ENCODE measurements at places on chromosomes 11 and 22.
A peak's percentile ranks its signal among the peaks of the same experiment; 100 is the strongest.

DNA sequence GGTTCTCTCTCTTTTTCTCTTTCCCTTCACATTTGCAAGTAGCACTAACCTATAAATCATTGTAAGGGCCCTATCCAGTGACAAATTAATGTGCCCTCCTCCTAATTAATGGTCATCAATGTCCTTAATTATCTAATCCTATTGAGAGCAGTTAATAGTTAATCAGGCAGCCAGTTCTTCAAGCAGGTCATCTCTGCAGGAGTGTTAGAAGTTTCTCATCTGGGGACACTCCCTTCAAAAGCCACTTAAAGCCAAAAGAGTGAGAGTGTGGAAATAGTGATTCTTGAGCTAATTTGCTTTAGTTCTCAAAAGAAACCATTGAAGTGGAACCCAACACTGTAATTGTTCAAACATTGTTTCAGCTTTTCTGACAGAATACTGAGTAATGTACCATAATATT, 141.6 kb downstream of the ELP4 start:
- DNase-seq: no peak

- no peak for DNase-seq
Measured at GRCh38 chr11:86800960-86801272, 574 bp downstream of the PRSS23 start.

DNA sequence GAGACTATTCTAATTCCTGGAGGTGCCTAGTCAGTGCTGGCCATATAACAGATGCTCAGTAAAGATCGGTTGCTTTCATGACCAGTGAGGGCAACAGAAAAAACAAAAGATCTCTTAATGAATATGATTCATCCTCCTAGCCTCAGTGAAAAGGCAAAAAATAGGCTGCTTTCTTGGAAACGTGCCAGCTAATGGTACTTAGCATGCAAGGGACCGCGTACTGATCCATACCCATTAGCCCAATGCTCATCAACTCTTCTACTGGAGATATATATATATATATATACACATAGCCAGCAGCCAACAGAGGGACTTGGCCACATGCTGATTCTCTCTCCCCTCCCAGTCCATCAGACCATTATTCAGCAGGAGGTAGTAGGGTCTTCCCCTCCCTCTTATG, 320.4 kb downstream of the KIRREL3 start:
- no peak for DNase-seq

- DNase-seq: no peak
Measured at GRCh38 chr11:65071907-65072630, 11.8 kb downstream of the CDCA5 start.

- no peak for DNase-seq
Measured at GRCh38 chr11:44334356-44335004, 24.5 kb upstream of the ALX4 start.

GRCh38 chr22:43388420-43388851, 23.4 kb upstream of the MPPED1 start:
- peak; percentile 93 for DNase-seq

- no peak for DNase-seq
Measured at GRCh38 chr11:1529774-1530173, 42.3 kb downstream of the DUSP8 start.

- no peak for DNase-seq
Measured at GRCh38 chr11:1742371-1742770, 8.0 kb downstream of the IFITM10 start.

GRCh38 chr11:126637795-126638175, 282.3 kb downstream of the ST3GAL4 start:
- DNase-seq: no peak

DNA sequence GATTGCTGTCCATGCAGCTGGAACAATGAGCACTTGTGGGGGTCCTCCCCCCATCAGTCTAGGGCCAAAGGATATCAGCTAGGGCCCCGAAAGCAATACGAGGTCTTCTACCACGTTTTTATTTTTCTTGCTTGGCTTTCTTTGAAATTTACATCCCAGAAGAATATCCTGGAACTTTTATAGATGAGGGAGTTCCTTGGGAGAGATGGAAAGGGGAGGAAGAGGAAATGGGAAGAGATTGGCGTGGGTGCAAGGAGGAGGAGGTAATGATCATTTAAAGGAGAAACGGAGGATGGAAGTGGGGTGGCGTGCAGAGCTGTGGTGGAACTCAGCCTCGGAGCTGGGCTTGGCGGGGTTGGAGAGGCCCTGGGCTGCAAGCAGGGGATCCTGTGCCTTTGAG, 90.3 kb downstream of the SNX19 start:
- DNase-seq: no peak

DNA sequence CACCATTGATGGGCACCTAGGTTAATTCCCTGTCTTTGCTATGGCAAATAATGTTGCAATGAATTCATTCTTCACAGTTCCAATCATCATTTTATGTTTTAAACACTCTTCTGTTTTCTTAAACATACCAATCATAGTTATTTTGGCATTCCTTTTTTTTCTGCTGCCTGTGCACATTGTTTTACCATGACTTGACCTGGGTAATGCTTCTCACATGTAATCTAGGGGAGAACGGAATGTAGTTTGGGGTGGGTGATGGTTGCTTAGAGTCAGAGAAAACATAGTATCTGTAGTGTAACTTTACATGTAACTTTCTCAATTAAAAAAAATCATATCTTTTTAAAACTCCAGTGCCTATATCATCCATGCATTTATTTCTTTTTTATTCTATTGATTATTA, 1945.3 kb upstream of the RAG2 start:
- no peak for DNase-seq

DNA sequence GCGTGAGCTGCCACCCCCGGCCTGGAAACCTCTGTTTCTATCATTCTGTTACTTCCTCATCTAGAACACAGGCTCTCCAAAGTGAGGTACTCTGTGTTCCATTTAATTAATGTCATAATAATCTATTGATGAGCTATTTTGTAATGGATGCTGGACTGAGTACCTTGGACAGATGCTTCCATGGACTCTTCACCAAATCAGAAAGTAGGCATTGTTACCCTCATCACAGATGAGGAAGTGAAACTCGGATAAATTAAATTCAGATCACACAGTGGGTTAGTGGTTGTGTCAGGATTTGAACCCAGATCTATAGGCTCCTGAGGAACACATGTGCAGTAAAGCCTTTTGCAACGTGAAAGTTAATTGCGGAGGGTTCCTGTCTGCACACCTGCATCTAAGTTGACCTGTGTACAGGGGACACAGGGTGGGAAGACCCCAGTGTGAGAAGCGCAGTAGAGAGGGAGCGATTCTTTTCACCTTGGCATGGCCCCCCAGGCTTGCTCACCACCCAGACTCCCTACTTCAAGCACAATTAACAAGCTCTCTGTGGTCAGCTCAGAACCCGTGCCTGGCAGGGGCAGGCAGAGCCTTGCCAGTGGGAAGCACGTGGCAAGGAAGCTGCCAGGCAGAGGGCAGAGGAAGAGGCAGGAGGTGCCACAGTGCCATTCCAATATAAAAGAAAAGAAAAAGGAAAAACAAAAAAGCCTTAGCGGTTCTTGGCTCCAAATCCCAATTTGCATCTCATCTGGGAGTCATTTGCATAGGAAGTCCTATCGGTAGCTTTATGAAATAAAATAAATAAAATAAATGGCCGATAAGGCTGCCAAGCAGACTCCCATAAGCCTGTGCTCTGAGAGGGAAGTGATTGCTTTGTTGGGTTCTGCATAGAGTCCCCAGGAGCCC, 239.3 kb downstream of the GRIK4 start:
- no peak for DNase-seq

- DNase-seq: no peak
Measured at GRCh38 chr11:64917663-64917995, 620 bp upstream of the ATG2A start.

GRCh38 chr22:42720263-42721044, at the start of gene A4GALT:
A4GALT (minus strand) TSS chr22:42720870; CDS start chr22:42693951, 26,919 bp downstream.
- peak; percentile 62 for DNase-seq

GRCh38 chr22:23193196-23193827, 13.0 kb downstream of the BCR start:
- DNase-seq: no peak

GRCh38 chr22:27919942-27920755, 1.1 kb upstream of the PITPNB start:
- DNase-seq: peak; percentile 48

DNA sequence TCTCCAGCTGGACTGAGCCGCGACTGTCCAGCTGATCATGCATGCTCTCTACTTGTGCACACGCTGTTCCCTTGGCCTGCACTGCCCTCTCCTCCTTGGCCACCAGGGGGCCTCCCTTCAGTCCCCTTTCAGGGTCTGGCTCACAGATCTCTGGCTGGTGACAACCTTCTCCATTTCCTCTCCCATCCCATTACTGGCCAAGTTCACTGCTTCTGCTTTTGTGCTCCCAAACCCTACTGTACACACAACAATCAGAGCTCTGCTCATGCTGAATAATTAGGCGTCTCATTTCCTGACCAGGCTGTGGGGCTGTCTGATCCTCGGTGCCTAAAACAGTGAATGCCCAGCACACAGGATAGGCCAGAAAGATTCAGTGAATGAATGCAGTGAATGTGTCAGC, 224.0 kb upstream of the NARS2 start:
- peak; percentile 80 for DNase-seq

DNA sequence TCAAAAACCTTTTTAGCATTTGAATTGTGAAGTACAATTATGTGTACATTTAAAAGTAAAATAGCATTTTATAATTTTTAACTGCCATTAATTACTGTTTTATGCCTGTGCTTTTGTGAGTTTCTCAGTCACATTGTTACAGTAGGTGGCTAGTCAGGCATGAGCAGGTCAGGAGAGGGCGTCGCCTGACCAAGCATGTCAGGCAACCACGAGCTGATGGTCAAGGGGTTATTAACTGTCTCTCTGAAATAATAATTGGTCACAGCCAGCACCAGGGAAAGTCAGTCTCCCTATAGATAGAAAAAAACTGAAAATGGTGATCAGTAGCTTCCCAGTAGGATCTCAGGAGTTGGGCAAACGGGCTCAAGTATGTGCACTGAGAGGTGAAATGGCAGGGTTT, 19.4 kb upstream of the CCDC81 start:
- peak; percentile 18 for DNase-seq

- DNase-seq: no peak
Measured at GRCh38 chr22:41775976-41776375, 24.5 kb upstream of the CCDC134 start.

DNA sequence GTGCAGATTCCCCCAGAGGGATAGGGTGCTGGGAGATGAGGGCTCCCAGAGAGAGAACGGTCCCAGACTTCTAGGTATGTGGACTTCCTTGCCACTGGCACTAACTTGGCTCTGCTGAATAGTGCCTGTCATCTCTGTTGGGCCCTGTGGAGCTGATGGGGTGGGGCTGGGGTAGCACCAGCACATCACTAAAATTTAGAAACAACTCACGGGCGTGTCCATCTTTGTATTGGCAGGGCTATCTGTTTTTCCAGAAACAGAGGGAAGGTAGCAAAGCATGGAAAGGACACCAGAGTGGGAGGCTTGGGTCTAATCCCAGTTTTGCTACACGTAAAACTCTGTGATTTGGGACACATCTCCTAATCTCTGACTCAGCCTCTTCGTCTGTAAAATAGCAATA, 25.8 kb downstream of the SWAP70 start:
- DNase-seq: no peak

DNA sequence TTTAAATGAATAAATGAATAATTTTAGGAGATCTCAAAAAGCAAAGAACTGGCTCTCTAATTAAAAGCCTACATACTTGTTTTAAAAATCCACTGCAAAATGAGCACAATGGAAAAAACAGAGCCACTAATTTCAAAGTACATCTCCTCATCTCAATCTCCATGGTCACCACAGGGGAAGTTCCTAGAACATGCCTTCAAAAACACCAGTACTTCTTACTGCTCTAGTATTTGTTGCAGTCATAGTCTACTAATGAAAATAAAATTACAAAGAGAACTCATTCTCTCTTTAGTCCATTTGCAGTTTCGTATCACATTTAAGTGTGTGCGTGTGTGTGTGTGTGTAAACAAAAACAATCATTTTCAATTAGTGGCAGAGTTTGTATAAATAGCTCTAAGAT, 54.0 kb downstream of the PIK3C2A start:
- no peak for DNase-seq

GRCh38 chr22:37259540-37260029, 15.5 kb upstream of the RAC2 start:
- DNase-seq: peak; percentile 51

DNA sequence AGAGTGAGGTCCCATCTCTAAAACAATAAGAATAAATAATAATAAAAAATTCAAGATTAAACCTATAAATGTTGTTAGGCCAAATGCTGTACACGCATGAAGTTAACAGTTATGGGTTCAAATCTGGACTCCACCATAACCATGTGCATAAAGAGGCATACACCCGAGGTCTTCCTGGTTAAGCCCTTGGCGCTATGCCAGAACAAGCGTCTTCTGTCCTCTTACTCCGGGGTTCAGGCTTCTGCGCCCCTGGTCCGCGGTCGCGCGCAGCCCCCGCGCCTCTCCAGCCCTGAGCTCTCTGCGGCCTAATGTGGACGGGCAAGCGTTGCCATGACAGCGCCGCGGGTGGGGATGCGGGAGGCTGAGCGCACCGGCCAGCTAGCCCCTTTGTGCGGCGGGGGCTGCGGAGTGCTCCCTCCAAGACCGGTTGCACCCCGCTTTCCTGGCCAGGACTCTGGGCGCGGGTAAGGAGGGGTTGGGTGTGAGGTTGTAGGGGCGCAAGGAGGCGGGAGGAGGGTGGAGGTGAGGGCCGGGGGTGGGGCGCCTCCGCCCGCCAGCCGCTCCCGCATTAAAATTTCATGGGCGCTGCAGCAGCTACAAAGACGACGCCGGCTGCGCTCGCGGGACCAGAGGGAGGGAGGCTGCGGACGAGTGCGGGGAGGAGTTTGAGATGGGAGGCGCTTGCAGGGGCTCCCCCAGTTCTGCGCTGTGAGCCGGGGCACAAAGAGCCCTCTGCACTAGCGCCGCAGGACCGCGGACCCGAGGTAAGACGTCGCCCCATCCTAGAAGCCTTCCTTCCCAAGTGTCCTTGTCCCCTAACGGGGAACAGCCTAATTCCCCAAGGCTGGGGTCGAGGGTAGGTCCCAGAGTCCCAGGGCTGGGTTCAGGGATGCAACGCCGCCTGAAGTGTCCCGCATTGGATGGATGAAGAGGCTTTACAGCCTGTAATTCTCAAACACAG, at the start of gene MIAT:
Gene MIAT, plus strand, starts transcription at position 698 of the 961 bp plus-strand sequence.
- peak; percentile 73 for DNase-seq

GRCh38 chr11:125903711-125904659, at the start of gene DDX25:
DDX25 (plus strand) TSS chr11:125904508; CDS start chr11:125904518, 10 bp downstream.
- DNase-seq: peak; percentile 73

- DNase-seq: no peak
Measured at GRCh38 chr22:41863472-41863871, 30.6 kb downstream of the SREBF2 start.

GRCh38 chr11:116895048-116895757, 57.8 kb upstream of the APOA1 start:
- DNase-seq: peak; percentile 38

Data from nephron progenitor cell (in vitro differentiated cells).